GM12878 (cell line): ENCODE measurements at places on chromosomes 3 and 15.

GRCh38 chr3:137770066-137770834, 6.1 kb downstream of the SOX14 start:
- no peak for DNase-seq

DNA sequence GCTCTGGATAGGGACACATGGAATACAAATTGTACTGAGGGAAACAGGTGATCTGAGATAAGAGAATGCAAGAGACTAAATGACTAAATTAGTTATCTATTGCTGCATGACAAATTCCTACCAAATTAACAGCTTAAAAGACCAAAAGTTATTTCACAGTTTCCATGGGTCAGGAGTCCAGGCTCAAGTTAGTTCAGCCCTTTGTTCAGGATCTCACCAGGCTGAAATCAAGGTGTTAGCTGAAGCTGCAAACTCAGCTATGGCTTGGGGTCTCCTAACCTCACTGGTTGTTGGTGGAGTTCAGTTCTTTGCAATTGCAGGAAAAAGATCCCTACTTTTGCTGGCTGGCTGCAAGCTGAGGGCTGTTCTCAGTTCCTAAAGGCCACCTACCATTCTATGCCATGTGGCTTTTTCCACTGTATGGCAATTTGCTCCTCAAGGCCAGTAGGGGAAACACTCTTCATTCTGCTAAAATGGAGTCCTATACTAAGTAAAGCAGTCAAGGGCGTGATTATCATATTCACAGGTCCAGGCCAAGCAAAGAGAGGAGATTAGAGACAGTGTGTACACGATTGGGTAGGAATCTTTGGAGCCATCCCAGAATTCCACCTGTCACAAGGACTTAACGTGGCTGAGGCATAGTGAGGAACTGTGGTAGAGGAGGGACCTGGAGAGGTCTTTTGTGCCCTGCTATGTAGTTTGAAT, 53.7 kb downstream of the THRB start:
- DNase-seq = no peak

DNA sequence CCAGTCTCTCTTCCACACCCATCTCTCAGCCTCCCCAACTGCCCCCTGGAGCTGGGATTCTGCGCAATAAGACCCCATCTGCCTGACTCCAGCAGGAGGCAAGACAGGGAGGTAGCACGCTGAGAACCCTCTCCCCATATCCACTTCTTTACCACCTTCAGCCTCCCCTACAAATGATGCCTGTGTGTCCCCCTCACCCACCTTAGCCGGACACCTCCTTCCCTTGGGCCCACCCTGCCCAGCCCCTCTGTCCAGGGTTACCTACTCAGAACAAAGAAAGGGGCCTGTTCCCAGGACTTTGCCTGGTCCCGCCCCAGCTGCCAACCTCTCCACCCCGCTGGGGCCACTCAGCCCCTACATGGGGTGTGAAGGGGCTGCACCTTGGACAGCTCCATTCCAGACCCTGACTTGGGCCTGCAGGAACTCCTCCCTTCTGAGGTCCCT, 40.8 kb upstream of the ATP2B2 start:
- DNase-seq = no peak

DNA sequence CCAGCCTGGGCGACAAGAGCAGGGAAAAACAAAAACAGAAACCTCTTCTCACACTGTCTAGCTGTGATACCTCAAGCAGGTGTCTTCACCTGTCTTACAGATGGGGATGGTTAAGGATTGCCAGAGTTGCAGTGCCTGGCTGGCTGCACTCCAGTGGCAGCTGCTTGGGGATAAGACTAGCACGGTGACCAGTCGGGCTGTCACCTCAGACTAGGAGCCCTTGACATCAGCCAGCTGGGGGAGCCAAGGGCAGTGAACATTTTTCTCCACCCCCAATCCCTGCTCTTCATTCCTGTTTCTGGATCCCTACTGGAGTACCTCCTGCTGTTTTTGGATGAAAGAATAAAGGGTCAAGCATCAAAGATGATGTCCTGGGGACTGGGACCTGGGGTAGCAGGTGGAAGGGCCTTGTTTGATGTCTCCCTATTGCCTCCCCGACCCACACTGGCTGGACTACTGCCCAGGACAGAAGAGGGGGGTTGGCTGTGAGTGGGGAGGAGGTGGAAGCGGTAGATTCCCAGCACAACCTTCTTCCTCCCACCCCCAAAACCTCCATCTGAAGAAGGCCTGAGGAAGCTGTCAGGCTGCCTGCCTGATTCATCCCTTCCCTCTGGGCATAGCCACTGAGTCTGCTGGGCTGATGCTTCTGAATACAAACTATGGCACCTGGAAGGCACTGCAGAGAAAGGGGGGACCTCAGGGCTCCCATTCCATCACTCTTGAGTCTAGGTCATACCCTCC, 7.0 kb upstream of the CPNE9 start:
- DNase-seq = no peak

- DNase-seq = no peak
Measured at GRCh38 chr3:150238048-150238802, 169.9 kb upstream of the TSC22D2 start.

DNA sequence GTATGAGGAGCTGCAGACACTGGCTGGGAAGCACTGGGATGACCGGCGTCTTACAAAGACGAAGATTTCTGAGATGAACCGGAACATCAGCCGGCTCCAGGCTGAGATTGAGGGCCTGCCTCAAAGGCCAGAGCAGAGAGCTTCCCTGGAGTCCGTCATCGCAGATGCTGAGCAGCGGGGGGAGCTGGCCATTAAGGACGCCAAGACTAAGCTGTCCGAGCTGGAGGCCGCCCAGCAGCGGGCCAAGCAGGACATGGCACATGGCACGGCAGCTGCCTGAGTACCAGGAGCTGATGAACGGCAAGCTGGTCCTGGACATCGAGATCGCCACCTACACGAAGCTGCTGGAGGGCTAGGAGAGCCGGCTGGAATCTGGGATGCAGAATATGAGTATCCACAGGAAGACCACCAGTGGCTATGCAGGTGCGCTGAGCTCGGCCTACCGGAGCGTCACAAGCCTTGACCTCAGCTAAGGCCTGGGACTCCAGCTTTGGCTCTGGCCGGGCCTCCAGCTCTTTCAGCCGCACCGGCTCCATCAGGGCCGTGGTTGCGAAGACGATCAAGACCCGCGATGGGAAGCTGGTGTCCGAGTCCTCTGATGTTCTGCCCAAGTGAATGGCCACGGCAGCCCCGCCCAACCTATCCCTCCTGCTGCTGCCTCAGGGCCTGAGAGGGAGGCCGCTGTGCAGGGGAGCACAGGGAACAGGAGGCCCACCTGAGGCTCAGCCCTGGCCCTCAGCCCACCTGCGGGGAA, 9.2 kb upstream of the SHC4 start:
- DNase-seq = no peak

DNA sequence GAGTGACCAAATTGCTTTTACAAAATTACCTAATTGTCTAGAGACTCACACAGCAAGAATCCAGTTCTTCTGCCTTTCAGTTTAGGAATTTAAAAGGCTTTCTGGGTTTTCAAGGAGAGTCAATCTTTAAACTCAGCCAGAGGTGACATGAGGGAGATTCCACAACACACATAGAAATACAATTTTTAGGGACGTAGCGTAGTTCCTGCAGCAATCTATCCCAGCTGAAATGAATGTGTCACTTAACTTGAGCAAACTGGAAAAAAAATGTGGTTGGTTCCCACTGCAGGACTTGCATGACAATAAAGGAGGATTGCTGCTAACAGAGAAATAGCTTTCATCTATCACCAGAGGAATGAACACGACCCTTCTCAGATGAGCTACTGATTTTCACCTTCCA, 269.7 kb downstream of the OTOL1 start:
- DNase-seq = no peak

GRCh38 chr15:64634027-64634426, 141.4 kb downstream of the RBPMS2 start:
- peak; percentile 96 for DNase-seq

GRCh38 chr3:157180262-157180661, 20.3 kb upstream of the CCNL1 start:
- DNase-seq = no peak
